ELR (cell line): ENCODE measurements at places on chromosomes 13 and 19.
A peak's percentile ranks its signal among the peaks of the same experiment; 100 is the strongest.

DNA sequence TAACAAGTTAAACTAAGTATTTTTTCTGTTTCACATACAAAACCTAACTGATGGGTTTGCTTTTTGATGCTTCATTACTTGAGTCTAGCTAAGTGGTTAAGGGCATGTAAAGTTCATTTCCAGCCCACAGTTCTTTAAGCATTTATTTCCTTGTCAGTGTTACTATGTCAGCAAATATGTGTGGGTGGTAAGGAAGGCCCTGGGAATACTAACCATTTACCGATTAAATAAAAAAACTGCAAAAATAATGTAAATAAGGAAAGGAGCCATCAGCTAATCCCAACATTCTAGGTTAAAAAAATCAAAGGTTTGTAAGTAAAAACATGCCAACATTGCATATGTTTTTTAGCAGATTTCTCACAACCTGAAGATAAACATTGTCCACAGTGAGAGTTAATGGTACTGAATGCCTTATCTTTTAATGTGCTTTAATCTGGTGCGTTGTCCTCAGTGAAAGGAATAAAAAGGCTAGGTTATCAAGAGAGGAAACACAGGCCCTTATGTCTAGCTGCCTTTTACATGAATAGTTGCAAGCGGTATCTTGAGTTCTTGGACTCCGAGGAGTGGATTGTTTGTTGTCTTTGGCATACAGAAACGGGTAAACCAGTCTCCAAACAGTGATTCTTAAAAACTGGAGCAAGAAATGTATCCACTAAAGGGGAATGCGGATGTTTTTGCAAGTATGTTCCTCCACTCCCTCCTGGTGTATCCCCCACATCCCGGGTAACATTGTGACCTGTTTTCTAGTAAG, 949.6 kb upstream of the SLC10A2 start:
- DNase-seq = no peak

DNA sequence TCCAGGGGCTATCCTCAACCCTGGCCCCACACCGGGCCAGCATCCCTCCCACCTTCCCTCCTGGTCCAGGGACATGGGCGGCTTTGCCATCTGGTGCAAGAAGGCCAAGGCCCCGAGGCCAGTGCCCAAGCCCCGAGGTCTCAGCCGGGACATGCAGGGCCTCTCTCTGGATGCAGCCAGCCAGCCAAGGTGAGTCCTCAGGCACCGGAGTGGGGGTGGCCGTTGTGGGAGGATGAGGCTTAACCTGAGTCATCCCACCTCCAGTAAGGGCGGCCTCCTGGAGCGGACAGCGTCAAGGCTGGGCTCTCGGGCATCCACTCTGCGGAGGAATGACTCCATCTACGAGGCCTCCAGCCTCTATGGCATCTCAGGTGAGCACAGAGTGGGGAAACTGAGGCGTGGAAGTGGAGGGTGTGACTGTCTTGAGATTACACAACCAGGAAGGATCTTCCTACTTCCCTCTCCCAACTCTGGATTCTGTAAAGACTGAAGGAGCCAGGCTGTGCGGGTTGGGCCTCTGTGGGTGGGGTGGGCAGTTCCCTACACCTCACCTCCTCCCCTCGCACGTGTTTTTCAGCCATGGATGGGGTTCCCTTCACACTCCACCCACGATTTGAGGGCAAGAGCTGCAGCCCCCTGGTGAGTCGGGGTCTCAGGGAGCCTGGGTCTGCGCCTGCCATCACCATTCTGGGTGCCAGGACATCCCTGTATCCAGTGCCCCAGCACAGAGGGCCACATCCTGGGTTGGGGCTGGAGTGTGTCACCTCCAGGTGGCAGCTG, 3.8 kb downstream of the MVB12A start:
- DNase-seq = no peak

DNA sequence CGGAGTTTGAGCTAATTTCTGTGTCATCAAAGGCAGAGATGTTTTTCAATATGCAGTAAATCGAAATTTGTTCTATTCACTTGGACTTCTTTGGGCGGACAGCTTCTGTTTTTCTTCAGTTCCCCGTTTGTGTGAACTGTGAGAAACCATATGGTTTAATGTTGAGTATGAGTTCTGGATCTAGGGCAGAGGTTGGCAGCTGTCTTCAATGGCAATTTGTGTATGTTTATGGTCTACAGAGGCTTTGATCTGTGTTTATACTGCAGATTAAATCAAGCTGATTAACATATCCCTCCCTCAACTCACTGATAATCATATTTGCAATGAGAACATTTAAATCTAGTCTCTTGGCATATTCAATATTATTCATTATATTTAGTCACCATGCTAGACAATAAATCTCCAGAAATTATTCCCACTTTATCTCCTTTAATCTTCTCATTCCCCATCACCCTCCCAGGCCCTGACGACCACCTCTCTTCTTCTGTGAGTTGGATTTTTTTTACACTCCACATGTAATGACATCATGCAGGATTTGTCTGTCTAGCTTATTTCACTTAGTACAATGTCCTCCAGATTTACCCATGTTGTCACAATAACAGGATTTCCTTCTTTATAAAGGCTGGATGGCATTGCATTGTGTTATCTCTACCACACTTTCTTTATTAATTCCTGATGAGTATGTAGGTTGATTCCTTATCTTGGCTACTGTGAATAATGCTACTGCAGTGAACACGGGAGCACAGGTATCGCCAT, 9.0 kb downstream of the ZNF331 start:
- no peak for DNase-seq

DNA sequence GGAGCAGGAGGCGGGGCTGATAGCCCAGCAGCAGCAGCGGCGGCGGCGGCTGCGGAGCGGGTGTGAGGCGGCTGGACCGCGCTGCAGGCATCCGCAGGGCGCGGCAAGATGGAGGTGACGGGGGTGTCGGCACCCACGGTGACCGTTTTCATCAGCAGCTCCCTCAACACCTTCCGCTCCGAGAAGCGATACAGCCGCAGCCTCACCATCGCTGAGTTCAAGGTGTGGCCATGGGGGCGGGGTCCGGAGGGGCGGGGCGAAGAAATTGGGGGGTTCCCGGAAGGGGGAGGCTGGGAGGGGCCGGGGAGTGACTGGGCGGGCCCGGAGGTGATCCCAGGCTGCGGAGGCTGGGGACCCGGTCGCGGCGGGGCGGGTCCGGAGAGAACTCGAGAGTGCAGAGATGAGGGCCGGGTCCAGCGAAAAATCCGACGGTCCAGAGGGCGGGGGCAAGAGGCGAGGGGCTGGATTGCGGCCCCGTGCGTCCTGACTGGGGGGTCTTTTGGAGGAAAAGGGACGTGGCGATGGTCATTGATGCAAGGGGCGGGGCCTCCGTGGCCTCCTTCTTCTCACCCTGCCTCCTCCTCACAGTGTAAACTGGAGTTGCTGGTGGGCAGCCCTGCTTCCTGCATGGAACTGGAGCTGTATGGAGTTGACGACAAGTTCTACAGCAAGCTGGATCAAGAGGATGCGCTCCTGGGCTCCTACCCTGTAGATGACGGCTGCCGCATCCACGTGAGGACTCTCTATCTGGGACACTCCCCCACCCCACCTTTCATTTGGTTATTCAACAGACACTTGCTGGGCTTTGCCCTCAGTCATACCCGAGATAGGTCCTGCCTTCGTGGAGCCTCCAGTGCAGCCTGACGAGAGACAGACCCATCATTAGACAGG, at the start of gene TBCB:
TSS of gene TBCB (plus strand) at position 16 of the 891 bp plus-strand sequence. CDS start at position 109, 93 bp downstream.
- peak; percentile 53 for DNase-seq

- DNase-seq = no peak
Observed at GRCh38 chr19:17200408-17201079, 14.6 kb upstream of the USE1 start.
